Karpas-422 (cell line): ENCODE measurements at places on chromosomes 6 and 20.

DNA sequence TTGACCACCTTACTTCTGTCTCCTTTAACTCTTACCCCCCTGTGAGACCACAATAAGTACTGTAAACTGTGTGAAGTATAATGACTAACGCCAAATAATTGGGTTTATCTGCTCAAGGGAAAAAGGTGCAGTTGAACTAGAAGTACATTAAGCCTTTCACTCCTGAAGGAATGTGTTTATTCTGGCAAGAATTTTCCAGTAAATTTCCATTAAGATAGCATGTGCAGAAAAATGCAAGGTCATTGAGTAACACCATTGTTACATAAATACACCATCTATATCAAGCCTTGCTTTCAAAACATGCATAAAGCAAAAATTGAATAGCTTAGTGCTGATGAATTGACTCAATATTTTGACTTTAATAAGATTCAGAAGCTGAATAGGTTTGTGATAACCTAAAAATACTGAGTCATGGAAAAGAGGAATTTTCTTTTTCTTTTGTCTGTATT is 65.4 kb downstream of the ARHGAP18 start:
- no peak for DNase-seq

GRCh38 chr6:37741757-37742400 is 44.2 kb upstream of the MDGA1 start:
- no peak for DNase-seq

GRCh38 chr6:28105245-28105639 is 19.2 kb upstream of the ZSCAN16 start:
- DNase-seq: peak; percentile 61

DNA sequence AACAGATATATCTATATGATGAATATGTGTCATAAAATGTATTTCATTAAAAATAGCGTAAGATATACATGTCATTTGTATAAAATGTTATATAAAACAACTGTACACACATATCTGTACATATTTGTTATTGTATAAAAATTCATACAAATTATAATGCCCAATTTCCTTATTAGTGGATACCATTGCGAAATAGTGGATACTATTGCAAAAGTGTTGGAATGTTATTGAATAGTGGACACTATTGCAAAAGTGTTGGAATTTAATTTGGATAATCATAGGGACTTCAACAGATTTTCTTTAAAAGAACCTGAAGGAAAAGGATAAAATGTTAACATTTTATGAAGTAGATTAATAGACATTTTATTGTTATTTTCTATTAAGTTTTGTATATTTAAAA is 487.4 kb downstream of the HAO1 start:
- DNase-seq: no peak

GRCh38 chr6:124991764-124992295 is 29.6 kb downstream of the RNF217 start:
- DNase-seq: peak; percentile 75

GRCh38 chr6:157879034-157879872 is 56.2 kb downstream of the SNX9 start:
- no peak for DNase-seq

GRCh38 chr6:150633486-150633834 is 33.8 kb downstream of the PLEKHG1 start:
- peak; percentile 62 for DNase-seq

DNA sequence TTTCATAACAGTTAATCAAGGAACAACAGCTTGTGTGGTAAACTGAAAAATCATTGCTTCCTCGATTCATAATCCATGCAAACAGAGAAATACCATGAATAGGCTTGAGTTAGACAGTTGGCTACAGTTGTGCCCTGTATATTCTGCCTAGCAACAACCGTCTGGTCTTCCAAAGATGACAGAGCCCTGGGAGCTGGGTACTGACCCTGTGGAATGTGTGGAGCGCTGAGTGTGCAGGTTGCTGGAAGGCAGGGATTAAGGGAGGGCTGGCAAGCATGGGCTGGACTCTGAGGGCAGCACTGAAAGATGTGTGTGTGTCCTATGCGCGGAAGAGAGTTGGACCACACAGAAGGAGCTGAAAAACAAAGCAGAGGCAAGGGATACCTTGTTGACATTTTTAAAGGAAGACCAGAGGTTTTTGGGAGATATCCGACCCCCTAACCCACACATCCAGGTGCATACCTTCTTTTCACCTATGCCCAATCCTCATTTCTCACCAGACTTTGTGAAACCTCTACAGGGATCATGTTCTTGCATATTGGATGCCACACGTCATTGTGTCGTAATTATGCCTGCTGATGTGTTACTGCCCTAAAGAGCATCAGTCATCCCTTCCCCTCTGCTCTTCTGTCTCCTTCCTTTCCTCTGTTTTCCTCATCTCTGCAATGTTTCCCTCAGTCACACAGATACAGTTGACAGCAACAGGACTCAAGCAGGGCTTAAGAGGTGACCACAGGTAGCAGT is 58.2 kb upstream of the VGLL2 start:
- no peak for DNase-seq

- no peak for DNase-seq
Measured at GRCh38 chr6:111070105-111071005, 16.9 kb upstream of the SLC16A10 start.

DNA sequence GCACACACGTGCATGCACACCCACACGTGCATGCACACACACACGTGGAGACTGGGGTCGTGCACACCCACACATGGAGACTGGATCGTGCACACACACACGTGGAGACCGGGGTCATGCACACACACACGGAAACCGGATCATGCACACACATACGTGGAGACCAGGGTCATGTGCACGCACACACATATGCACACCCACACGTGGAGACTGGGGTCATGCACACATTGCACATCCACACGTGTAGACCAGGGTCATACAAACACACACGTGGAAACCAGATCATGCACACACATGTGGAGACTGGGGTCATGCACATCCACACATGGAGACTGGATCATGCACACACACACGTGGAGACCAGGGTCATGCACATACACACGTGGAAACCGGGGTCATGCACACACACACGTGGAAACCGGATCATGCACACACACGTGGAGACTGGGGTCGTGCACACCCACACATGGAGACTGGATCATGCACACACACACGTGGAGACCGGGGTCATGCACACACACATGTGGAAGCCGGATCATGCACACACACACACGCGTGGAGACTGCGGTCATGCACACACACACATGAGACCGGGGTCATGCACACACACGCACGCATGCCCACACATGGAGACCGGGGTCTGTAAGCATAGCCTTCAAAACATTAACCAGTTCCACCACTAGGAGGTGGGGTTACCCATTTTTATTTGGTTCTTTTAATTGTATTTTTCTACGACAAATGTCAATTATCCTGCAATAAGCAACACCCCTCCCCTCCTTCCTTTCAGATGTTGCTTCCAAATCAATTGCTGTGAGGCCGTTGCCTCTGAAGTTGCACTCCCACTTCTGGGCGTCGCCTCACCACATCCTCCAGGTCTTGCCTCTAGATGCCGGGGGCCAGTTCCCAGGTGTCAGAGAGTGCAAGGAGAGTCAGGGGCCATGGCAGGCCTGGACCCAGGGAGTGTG is 95.8 kb downstream of the TMEM242 start:
- DNase-seq: peak; percentile 82

DNA sequence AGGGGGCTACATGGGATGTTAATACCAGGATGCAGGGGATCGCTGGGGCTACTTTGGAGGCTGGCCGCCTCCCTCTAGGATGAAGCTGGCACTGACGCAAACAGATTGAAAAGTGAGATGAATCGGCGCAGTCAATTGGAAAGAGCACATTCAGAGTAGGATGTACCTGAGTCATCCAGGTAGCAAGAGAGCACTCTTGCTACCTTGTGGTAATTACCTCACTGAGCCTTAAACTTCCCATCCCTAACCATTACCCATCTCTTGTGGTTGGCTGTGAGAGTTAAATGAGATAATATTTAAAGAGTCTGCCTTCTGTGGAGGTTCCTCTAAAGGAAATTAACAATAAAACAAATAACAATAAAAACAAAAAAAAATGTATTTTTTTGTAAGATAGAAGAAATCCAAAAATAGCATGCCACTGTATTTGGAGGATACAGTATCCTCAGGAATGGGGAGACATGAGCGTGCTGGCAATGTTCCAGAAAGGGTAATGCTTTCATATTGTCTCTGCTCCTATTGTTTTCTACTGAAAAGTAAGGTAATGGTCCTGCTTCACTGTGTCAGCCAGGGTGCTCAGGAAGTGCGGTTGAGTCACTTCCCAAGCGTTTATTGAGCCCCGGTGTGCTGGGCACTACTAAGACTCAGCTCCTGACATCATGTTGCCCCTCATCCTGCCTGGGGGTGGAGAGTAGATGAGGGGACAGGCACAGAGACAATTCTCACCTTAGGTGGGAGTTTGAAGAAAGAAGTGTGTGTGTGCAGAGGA is 301.1 kb downstream of the EYA4 start:
- no peak for DNase-seq

DNA sequence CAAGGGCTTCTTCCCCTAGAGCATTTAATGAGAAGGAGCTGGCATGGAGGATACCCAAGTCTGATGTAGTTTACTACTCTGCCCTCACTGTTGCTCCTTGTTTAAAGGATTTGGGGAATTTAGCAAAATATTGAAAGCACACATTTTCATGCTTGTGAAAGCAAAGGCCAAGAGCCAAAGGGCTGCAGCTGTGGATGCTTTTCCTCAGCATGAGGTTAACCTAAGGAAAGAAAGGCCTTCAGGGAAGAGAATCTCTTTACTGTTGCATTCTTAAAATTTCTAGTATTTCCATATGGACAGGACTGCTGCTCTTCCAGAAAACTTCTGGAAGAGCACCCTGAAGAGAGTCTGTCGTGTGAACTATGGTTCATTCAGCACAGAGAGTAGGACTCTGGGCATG is 45.9 kb upstream of the SASH1 start:
- no peak for DNase-seq

- no peak for DNase-seq
Measured at GRCh38 chr6:164294047-164294784, 879.7 kb downstream of the QKI start.

- no peak for DNase-seq
Measured at GRCh38 chr20:25654487-25654886, 30.7 kb upstream of the NANP start.

DNA sequence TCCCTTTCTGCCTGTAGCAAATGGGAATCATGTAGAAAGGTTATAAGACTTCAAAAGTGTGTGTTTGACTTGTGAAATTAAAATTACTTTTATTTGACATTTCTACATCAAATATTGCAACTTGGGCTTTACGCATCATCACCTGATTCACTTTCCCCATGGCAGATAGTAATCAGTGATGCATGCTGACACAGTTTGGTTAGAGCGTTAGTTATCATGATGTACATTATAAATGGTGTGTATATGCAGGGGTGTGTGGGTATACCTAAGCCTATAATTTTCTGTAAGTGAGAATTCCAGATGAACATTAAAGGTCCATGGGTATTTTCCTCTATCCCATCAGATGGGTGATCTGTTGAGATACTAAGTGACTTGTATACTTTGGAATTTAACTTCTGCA is 141.5 kb downstream of the KLHL32 start:
- no peak for DNase-seq

DNA sequence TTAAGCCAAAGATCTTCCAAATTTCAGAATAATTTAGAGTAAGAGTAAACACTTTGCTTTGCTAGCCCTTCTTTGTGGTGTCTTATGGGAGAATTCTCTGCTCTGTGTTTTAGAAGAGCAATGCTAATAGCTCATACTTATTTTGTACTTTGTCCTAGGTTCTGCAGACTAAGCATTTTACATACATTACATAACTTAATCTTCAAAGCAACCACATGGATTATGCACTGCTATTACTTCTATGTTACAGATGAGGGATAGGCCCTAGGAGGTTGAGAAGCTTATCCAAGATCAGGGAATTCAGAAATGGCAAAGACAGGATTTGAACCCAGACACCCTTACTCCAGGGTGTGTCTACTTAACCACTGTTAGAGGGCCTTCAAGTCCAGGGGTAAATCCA is 9.8 kb upstream of the CCDC170 start:
- DNase-seq: no peak

DNA sequence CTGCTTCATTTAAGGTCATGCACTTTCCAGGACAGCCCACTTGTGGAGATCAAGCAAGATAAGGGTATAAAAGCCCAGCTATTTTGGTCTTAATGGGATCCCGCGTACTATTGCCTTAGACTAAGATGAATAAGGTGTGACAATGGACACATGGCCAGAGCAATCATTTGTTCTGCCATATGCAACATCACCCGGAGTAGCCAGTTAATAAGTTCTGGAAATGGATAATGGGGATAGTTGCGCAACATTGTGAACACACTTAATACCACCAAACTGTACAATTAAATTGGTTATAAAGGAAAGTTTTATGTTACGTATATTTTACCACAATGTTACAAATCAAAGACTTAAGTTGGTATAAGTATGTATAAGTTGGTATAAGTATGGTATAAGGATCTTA is 674.5 kb downstream of the HDGFL1 start:
- no peak for DNase-seq

GRCh38 chr20:56453352-56453751 is 15.1 kb upstream of the RTF2 start:
- peak; percentile 79 for DNase-seq

GRCh38 chr6:10315034-10315433 is 99.8 kb downstream of the TFAP2A start:
- DNase-seq: no peak

GRCh38 chr20:17998446-17998845 is 29.6 kb downstream of the MGME1 start:
- DNase-seq: no peak

DNA sequence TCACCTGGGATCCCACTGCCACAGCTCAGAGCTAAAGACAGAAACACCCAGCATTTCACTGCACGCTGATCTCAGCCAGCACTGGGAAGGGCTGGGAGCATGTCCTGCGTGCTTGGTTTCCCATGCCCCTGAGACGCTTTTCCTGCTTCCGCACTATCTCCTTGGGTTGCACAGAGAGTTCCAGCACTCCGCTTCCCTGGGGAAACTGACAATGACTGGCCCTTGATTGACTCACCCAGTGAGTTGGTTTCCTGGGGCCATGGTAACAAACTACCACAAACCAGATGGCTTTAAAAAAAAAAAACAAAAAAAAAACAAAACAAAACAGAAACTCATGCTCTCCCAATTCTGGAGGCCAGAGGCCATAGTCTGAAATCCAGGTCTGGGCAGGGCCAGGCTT is 14.8 kb upstream of the MAS1L start:
- no peak for DNase-seq

- DNase-seq: no peak
Measured at GRCh38 chr6:148868314-148868713, 121.5 kb downstream of the UST start.

- DNase-seq: no peak
Measured at GRCh38 chr6:144277605-144278227, 7.4 kb upstream of the UTRN start.

DNA sequence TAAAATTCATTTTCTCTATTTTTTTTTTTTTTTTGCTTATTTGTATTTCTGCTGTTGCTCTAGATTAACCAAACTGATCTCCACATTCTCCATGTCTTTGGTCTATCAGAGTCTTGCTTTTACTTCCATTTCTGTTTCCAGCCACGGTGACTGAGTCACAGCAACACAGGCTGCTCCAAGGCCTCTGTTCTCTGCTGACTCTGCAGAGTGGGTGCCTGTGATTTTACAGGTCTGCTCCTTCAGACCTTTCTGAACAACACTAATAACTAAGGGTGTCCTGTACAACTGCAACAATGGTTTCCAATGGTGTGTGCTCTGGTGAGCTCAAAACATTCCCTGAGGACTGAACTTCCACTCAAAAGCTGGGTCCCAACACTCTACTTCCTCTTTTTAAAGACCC is 102.3 kb upstream of the BMP2 start:
- no peak for DNase-seq

- DNase-seq: no peak
Measured at GRCh38 chr6:124961777-124962638, at the start of gene RNF217. RNF217 (plus strand) TSS chr6:124962437; CDS start chr6:124962545, 108 bp downstream.

- peak; percentile 17 for DNase-seq
Measured at GRCh38 chr6:45424451-45424861, 46.7 kb upstream of the SUPT3H start.
